ENCODE measurements at places on chromosomes 5 and 9. TPM values are rescaled to one million over a fixed set of nuclear protein-coding genes. Genes with fewer than 3 reads are reported as not detected.

ARSI gene
- 0.68 TPM for total RNA-seq

DNA sequence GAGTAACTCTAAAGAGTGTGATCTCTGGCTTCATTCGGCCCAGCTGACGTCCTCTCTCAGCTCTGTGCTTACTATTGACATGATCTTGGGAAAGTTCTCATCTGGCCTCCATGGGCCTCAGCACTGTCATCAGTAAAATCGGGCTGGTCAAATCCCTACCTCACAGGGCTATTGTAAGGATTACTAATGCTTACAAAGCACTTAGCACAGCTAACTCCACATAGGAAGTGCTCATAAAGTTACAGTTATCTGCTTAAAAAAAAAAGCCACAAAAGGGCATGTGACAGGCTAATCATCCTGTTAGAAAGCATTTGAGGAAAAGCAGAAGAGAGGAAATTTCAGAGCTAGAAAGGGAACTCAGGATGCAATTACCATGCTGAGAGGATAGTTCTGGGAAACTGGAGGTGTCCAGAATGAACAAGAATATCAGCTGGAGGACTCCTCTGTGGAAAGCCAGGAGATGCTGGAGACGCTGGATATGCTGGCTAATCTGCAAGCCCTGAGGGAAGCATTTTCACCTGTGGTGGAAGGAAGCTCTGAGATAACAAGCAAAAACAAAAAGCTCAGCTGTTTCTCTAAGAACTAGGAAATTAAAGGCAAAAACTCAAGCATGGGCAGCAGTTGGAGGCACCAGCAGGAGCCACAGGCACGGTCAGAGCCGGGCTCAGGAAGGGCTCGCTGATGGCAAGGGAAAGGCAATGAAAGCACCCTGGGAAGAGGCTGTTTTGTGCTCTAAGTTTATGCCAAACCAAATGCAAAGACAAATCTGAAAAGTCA lies 4.4 kb upstream of the BHMT start:
- DNase-seq: no peak

PFN3 gene
- total RNA-seq: not detected

PGM5 gene
- total RNA-seq: 128 TPM

FAM153A gene
- not detected for total RNA-seq
